ENCODE measurements at places on chromosomes 6 and 20.
A peak's percentile ranks its signal among the peaks of the same experiment; 100 is the strongest.

GRCh38 chr20:3420211-3420707 is 12.8 kb upstream of the DNAAF9 start:
- peak; percentile 32 for DNase-seq

- DNase-seq: no peak
These were observed 469.7 kb downstream of the CDKAL1 start for GRCh38 chr6:21003780-21004541.

DNA sequence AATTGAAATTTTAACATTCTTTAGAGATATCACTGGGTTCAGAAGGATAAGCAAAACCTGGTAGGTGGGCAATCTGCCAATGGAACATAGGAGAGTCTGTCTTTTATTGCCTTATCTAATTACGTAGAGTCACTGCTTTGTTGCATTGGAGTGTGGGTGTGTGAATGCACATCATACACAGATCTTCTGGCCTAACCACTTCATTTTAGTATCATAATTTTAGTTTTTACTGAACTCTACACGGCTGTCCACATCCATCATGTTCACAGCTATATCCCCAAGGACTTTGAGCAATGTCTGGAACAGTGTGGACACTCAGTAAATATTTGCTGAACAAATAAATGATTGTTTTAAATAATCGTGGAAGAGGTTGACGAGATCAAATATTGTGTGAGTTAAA is 104.6 kb upstream of the AKIRIN2 start:
- DNase-seq: no peak

GRCh38 chr6:119077643-119078375 is 655 bp downstream of the FAM184A start:
- no peak for DNase-seq

GRCh38 chr6:47809873-47810272 is 28.0 kb downstream of the OPN5 start:
- DNase-seq: no peak

GRCh38 chr6:118813775-118814174 is 80.2 kb upstream of the ASF1A start:
- DNase-seq: no peak

GRCh38 chr20:38067717-38068365 is 34.3 kb downstream of the RPRD1B start:
- no peak for DNase-seq

DNA sequence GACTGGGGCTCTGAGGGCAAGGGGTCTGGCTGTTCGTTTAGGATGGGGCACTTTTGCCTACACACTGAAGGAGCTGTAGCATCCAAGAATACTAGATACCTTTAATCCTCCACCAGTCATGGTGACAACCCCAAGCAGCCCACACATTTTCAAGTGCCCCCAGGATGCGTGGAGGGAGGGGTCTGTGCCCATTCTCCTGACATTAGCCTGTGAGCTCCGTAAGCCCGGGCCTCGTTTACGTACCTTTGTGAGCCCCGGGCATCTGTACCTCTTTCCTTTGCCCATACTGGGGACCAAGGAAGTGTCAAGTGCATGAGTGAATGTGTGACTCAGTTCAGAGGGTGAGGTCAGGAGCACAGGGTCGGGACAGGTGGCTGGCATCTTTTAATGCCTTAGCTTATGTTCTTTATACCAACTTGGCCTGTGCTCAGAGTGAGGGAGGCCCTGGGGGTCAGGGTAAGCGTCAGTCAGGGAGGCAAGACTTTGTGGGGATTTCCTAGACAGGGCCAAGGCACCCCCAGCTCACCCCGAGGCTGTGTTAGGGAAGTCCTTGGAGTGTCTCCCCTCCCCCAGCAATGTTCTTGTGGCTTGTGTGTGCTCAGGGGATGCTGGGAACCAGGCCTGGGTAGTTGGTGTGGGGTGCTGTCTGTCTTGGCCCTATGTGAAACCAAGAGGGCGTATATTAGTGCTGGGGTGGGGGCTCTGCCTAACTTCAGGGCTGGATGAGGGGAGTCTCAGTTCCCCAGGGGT is 12.9 kb downstream of the VEGFA start:
- no peak for DNase-seq

DNA sequence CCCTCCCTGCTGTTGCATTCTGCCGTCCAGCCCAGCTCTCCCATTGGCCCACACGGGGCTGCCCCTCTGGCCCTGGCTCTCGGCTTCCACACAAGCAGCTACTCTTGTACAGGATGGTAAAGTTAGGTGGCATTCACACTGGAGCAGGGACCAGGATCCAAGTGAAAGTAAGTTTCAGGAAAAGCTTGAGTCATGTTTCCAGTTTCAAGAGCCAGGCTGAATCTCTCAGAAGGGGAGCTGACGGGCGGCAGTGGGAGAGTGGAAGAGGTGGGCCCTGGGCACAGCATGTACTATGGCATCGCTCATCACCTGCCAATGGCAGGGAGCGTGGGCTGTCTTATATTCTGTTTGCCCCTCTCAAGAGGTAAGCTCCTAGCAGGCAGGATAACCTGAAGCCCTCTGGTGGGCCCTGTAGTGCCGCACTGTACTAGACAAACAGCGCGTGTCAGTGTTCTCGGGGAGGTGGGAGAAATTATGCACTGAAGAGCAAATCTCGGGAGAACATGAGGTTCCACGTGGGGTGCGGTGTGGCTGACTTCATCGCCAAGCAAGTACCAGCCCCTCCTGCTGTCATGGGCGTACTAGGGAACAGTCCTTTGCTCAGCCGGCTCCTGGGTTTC is 241.5 kb downstream of the NRN1 start:
- no peak for DNase-seq

DNA sequence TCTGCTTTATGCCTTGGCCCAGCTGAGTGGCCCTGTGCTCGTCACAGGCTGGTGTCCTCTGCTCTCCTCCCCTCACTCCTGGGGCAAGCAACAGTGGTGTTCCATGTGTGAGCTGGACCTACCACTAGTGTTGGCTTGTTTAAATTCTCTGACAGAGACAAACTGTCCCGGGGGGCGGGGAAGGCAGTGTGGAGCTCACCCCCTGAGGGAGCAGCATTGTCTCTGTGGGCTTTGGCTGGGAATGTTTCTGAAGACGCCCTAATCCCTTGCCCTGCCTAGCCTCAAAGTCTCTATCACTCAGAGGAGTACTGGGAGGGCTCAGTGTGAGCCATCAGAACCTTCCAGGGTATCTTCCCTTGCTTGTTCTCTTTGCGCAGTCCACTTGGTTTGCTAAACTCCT is 5.2 kb upstream of the VEGFA start:
- no peak for DNase-seq

DNA sequence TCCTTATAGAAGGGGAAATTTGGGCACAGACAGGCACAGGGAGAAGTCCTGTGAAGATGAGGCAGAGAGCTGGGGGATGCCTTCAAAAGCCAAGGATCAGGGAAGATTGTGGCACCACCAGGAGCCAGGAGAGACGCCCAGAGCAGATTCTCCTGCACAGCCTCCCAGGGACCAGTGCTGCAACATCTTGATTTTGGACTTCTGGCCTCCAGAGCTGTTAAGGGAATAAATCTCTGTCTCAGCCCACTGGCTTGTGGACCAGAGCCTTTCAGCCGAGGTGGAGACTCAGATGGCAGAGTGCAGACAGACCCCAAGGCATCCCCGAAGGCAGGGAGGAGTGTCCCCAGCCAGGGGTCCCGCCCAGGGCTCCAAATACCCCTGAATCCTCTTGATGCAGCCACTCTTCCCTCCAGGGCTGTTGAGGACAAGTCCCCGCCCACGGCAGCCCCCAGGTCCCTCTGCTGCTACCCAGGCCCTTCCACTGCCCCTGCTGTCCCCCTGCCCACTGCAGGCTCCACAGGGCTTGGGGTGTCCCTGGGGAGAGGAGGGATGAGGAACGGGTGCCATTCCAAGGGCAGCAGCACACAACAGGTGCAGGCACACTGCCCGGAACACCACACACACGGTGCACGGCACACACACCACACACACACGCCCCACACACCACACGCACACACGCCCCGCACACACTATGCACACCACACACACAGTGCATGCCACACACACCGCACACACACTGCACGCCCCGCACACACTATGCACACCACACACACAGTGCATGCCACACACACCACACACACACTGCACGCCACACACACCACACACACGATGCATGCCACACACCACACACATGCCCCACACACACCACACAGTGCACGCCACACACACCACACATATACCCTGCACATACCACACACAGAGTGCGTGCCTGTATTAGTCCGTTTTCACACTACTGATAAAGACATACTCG is 311.4 kb downstream of the TAF4 start:
- DNase-seq: no peak

GRCh38 chr6:7261032-7261841 is 51.8 kb downstream of the SSR1 start:
- DNase-seq: peak; percentile 12

DNA sequence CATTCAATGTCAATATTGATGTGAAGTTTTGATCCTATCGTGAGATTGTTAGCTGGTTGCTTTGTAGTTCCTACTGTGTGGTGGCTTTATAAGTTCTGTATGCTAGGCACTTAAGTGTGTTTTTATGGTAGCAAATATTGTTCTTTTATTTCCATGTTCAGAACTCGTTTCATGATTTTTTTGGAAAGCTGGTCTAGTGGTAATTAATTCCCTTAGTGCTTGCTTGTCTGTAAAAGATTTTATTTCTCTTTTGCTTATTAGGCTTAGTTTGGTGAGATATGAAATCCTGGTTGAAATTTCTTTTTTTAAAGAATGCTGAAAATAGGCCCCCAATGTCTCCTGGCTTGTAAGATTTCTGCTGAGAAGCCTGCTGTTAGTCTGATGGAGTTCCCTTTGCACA is 27.8 kb upstream of the PLCB1 start:
- DNase-seq: no peak

GRCh38 chr6:9095137-9095536 is 659.8 kb upstream of the SLC35B3 start:
- no peak for DNase-seq

DNA sequence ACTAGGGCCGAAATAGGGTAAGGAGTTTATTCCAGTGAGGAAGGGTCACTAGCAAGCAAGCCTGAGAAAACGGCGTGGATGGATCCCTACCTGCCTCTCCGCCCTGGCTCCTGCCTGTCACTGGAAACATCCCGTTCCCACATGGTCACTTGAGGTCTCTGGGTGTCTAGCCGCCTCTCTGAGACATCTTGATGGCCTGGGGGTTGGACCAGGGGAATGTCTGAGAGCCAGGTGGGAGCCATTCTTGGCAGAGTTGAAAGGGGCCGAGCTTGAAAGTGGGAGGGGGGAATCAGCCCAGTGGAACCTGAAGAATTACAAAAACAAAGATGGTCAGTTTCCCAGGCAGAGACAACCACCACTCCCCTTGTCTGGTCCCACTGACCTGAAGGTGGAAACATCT is 961 bp downstream of the CCHCR1 start:
- DNase-seq: no peak

DNA sequence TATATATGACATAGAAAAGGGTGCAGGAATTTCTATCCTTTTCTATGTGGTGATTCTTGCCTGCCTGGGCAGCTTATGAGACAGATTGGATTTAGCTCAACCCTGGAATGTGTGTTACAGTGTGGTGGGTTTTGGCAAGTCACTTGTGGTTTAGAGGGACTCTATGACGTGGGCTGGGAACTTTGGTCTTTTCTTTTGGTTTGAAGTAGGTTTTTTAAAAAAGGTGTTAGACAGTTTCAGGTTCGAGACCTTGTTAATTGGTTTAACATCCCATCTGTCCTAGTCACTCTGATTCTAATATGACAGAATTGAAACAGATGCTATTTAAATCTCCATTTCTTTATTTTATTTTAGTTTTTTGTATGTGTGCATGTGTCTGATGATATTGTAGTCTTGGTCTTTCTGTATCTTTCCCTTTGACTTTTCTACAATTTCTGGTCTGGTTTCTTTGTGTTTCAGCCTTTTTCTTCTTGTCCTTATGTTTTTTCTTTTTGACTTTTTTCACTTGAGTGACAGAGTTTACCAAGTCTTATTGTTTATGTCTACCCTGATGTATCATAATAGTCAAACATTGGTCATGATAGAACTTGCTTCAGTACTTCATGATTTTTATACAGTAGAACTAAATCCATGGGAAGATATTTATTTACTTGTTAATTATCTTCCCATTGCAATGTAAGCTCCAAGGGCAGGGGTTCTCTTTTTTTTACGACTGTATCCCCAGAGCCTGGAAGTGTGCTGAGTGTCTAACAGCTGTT is 174.3 kb downstream of the CDKAL1 start:
- peak; percentile 11 for DNase-seq

GRCh38 chr20:43191946-43192863 is 2.5 kb upstream of the PTPRT start:
- no peak for DNase-seq
